CD4-positive, alpha-beta T cell treated with Interferon alpha-2 for 1 hour (primary cell): ENCODE measurements at places on chromosomes 6 and 20.

- no peak for DNase-seq
These were observed 2.3 kb downstream of the ANKRD66 start for GRCh38 chr6:46748940-46749503.

- DNase-seq: no peak
These were observed 177.8 kb downstream of the EDN1 start for GRCh38 chr6:12467706-12468670.

DNA sequence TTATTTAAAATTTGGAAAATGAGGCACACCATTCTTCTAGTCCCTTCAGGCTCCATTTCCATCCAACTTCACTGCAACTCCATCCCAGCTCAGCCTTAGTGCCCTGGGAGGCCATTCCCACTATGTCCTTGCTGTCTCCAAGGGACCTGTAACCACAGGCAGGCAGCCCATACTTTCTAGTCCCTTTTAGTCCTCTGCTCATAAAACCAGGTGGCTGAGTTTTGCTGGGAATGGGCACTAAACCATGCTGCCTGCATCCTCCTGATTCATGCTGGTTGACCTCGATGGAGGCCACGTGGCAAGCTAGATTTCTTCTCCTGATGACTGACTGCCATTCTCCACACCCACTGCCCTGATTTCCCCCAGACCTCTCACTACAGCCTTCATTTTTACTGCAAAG lies 27.5 kb upstream of the MYMX start:
- DNase-seq: no peak

DNA sequence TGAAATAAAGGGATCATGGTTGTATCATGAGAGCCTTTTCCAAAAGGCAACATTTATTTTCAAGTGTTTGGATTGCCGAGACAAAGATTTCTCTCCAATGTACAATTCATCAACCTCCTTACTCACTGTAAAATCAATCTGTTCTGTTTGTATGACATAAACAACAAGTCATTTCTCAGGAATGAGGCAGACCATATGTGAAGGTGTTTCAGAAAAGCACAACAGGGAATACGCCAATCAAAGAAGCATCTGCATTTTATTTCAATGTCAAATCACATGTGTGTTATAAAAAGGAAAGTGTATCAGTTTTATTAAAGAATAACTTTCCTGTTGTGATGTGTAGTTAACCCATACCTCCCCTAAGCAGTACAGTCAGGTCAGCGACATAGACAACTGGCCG lies 653.7 kb downstream of the TFAP2A start:
- DNase-seq: no peak

- no peak for DNase-seq
These were observed 127.9 kb upstream of the BACH2 start for GRCh38 chr6:90424580-90424979.

DNA sequence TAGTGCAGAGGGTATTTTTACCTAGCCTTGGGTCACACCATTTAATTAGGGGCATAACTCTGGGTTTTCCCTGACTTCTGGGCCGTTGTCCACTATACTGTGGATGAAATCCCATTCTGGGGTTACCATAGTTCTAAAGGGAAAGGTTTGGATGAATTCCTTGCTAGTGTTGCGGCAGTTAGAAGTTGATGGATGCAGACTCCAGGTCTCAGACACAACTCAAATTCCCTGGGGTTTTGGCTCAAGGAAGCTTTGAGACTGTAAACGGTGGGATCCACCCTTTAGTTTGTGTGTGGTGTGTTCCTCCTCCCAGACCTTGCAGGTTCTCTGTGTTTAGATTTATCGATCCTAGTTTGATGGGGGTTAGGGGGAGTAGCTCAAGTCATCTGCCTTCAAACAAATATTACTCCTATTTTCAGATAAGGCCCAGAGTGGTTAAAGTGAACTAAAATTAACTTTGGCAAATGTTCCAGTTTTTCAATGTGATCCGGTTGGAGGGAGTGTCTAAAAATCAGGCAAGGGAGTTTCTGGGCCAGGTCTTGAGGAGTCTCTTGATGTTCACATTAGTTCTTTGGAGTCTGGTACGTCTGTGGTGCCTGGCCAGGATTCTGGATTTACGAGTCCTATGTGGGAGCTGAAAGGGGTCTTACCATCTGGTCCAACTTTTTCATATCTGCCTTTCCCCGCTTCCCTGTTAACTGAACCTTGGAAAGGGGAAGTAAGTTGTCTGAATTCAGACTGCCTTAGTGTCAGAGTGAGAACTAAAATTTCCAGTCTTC lies 1.5 kb downstream of the RALY start:
- DNase-seq: no peak

- DNase-seq: no peak
These were observed 67.3 kb downstream of the KCNB1 start for GRCh38 chr20:49415005-49415667.
